ENCODE measurements at places on chromosomes 1 and 21.

DNA sequence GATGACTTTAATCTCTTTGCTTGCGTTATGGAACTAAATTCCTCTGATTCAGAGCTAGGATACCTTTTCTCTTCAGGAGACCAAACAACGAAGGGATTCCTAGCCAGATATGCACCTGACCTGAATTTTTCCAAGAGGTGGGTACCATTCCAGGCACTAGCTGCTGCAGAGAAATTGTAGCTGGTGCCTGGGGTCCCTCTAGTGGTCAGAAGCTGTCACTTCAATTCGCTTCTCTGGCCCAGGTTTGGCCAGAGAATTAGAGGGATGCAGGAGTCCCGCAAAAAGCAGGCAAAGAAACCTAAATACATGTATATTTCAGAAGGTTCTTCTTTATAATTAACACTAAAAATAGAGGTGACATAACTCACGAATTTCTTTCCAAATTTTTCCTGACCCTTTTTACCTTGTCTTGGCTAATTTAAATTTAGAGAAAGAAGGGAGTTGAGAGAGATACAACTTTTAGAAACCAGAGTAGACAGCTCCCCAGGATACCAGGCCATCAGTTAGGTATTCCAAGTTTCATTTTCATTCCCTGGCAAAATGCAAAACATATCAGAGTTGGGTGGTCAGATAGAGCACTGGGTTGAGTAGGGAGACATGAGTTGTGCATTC, 9.6 kb downstream of the ACKR1 start:
- DNase-seq, result no peak

DNA sequence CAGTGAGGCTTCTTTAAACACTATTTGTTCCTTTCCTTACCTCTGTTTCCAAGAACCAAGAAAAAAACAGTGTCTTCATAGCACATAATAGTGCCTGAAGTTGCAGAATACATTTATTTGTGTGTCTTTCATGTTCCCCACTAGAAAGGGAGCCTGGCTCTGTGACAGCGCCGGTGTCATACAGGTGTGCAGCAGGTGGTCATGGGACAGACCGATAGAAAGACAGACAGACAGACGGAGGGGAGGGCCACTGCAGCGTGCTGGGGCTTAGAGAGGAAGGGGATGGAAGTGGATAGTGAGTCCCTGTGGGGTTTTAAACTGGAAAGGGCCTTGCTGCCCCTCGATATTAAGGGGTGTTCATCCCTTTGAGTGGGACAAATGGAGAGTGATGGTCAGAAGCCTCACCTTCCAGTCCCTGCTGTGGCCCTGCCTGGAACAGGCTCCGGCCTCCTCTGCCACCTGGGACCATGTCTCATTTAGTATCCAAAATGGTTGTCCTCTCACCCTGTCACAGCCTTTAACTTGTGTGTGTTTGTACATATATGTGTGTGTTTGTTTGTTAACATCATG, 152.9 kb downstream of the PGBD5 start:
- no peak for DNase-seq

DNA sequence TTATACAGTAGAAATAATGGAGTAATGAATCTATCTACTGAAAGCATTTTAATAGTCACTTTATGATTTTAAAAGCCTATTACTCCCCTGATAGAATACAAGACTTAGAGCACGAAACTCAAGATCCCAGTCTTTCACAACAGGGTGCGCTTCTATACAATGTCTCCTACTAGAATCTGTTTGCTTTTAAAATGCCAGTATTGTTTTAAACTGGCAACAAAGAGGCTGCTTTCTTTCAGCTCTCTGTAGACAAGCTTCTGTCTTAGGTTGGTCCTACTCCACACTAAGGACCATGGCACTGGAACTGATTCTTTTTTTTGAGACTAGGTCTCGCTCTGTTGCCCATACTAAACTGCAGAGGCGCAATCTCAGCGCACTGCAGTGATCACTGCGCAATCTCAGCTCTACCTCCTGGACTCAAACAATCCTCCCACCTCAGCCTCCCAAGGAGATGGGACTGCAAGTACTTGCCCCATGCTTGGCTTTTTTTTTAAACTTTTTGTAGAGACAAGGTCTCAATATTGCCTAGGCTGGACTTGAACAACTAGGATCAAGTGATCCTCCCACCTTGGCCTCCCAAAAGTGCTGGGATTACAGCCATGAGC, 4.8 kb downstream of the DCAF8 start:
- DNase-seq, result no peak

GRCh38 chr1:207849646-207850045, 61.3 kb downstream of the CD34 start:
- DNase-seq, result no peak

DNA sequence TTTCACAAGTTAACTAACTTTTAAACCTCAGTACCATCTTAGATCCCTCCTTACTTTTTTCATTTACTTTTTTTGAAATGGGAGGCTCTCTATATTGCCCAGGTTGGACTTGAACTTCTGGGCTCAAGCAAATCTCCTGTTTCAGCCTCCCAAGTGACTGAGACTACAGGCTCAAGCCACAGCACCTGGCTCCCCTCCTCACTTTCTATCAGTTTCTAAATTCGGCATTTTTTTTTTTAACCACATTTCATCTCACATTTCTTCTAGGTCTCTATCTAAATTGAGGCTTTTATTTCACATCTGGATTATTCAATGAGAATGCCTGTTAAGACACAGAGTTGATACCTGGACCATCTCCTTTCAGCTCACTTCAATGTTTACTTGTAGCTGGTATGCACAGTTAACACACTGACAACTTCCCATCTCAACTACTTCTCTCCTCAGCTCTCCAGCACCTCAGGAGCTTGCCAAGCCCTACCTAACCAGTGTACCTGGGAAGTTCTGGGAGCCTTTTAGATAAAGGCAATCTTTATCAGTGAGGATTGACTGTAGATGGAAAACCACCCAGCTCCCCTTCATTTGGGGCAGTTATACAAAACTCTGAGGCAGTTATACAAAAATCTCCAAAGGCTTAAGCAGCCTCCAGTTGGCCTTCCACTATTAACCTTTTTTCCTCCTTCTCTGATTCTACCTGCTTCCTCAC, 3.4 kb downstream of the USP33 start:
- DNase-seq, result no peak

- no peak for DNase-seq
These were observed 113.4 kb upstream of the DNAH14 start for GRCh38 chr1:224816062-224816461.

DNA sequence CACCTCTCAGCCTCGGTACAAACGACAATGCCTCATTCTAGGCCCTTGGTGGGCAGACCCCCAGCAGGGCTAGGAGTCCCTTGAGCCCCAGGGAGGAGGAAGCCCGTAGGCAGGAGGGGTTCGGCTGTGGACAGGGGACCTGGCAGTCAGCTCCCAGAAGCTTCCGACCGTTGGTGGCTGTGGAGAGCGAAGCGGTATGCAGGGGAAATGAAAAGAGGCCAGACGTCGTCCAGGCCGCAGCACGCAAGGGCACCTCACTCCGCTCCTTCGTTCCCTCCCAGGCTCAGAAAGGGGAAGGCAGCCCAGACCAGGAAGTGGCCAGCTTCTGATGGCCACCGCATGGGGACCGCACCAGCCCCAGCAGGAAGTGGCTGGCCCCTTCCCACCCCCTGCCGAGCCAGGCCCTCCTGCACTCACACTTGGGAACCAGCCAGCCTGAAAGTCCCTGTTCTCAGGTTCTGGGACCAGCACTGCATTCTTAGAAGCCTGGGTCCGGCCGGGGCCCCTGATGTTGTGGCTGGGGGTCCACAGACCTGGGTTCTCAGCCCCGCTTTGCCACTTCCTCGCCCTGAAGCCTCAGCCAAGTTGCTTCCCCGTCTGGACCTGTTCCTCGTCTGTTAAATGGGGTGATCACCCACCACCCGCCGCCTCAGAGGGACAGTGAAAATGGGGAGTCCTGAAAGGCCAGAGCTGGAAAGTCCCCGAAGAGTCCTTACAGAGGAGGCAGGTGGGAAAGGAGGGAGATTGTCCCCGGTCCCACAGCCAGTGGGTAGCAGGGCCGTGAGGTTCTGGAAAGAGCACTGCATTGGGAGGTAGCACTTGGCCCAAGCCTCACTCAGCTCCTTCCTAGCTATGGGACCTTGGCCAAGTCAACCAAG, 104.0 kb upstream of the RUNX3 start:
- DNase-seq, result no peak

DNA sequence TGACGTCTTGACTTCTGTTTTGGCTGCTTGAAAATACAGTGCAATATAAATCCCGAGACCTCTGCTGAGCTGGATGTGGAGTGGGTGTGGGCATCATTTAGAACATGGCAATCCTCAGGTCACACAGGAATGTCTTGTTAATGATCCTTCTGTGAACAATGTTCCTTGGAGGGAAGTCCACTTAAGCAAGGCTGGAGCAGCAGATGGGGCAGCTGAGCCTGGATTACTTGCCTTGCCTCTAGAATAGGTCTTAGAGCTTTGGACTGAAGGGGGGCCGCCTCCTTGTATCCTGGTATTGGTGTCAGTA, 926 bp upstream of the SCMH1 start:
- no peak for DNase-seq

DNA sequence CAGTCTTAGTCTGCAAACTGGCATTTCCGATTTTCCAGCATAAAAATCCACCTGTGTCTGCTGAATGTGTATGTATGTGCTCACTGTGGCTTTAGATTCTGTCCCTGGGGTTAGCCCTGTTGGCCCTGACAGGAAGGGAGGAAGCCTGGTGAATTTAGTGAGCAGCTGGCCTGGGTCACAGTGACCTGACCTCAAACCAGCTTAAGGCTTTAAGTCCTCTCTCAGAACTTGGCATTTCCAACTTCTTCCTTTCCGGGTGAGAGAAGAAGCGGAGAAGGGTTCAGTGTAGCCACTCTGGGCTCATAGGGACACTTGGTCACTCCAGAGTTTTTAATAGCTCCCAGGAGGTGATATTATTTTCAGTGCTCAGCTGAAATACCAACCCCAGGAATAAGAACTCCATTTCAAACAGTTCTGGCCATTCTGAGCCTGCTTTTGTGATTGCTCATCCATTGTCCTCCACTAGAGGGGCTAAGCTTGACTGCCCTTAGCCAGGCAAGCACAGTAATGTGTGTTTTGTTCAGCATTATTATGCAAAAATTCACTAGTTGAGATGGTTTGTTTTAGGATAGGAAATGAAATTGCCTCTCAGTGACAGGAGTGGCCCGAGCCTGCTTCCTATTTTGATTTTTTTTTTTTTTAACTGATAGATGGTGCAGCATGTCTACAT, 2.5 kb upstream of the OLFML3 start:
- DNase-seq, result no peak

- no peak for DNase-seq
These were observed 27.6 kb downstream of the GPR88 start for GRCh38 chr1:100565533-100565932.

- no peak for DNase-seq
These were observed 56.3 kb upstream of the FBXO28 start for GRCh38 chr1:224057461-224058199.

GRCh38 chr1:198934426-198934825, 295.6 kb downstream of the PTPRC start:
- no peak for DNase-seq

- no peak for DNase-seq
These were observed 118.0 kb downstream of the CAPN8 start for GRCh38 chr1:223547316-223548114.

DNA sequence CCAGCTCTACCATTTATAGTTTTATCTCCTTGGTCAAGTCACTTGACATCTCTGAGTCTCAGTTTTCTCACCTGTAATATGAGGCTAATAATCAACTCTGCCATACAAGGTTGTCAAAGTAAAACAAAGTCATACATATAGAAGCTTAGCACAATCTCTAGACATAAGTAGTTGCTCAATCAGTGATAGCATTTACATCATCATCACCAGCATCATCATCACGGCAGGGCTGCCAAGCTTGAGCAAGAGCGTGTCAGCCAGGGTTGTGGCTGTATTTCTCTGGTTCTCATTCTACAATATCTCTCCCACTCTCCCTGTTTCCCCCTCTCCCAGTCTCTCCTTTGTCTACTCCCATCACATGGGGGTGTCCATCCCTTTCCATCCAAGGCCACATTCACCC, 41.7 kb upstream of the COA6 start:
- DNase-seq, result no peak

DNA sequence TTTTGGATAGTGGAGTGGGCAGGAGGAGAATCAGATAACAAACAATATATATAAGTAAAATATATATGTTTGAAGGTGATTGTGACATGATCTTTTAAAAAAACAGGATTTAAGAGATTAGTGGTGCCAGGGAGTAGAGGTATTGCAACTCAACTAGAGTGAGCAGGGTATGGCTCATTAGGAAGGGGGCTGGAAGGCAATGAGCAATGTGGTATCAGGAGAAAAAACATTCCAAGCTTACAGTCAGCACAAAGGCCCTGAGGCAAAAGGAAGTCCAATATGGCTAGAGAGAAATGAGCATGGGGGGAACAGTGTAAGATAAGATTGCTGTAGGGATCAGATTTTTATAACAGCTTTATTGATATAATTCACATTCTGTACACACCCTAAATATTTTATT, 5.3 kb upstream of the GADD45A start:
- no peak for DNase-seq

DNA sequence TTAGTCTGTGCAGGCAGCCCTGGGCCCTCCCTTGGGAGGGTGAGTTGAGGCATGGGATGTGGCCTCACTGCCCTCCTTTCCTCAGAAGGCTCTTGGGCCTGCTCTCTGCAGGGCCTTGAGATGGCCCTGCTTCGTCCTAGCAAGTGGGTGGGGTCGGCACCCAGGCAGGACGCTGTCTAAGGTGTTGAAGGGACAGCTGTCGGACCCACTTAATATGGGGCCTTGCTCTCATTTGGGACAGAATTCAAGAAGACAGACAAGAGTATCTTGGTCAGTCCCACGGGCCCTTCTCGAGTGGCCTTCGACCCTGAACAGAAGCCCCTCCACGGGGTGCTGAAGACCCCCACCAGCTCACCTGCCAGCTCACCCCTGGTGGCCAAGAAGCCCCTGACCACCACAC, 26.0 kb upstream of the PDXK start:
- no peak for DNase-seq

GRCh38 chr1:232686346-232686745, 56.4 kb upstream of the SIPA1L2 start:
- DNase-seq, result no peak

- no peak for DNase-seq
These were observed 30.9 kb downstream of the PRDM2 start for GRCh38 chr1:13730751-13731482.

DNA sequence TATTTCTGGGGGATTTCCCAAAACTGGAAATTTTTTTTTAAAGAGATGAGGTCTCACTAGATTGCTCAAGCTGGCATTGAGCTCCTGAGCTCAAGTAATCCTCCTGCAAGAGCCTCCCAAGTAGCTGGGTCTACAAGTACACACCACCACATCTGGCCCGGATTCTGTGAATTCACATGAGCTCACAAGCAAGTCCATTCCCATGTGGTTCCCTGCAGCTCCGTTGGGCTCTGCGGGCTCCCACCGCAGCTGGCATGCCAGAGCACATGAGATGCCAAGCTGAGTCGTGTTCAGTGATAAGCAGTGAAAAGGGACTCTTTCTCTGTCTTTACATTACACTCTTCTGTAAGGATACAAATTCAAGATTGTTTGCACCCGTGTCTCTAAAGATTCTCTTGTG, 21.9 kb upstream of the TTF2 start:
- DNase-seq, result no peak

- DNase-seq, result no peak
These were observed 53.8 kb upstream of the MROH9 start for GRCh38 chr1:170881268-170882265.

GRCh38 chr1:152034324-152034653, 2.5 kb downstream of the S100A11 start:
- DNase-seq, result no peak

- DNase-seq, result no peak
These were observed 6.8 kb upstream of the ADAM15 start for GRCh38 chr1:155044365-155044764.

Measured in SK-N-MC (cell line).